ENCODE measurements at places on chromosomes 7 and 10.

- DNase-seq = no peak
Measured at GRCh38 chr7:95886501-95887090, 114.2 kb downstream of the DYNC1I1 start.

GRCh38 chr10:30562787-30563186, 66.8 kb downstream of the LYZL2 start:
- peak; percentile 21 for DNase-seq

- no peak for DNase-seq
Measured at GRCh38 chr7:49805371-49806007, 32.1 kb downstream of the VWC2 start.

DNA sequence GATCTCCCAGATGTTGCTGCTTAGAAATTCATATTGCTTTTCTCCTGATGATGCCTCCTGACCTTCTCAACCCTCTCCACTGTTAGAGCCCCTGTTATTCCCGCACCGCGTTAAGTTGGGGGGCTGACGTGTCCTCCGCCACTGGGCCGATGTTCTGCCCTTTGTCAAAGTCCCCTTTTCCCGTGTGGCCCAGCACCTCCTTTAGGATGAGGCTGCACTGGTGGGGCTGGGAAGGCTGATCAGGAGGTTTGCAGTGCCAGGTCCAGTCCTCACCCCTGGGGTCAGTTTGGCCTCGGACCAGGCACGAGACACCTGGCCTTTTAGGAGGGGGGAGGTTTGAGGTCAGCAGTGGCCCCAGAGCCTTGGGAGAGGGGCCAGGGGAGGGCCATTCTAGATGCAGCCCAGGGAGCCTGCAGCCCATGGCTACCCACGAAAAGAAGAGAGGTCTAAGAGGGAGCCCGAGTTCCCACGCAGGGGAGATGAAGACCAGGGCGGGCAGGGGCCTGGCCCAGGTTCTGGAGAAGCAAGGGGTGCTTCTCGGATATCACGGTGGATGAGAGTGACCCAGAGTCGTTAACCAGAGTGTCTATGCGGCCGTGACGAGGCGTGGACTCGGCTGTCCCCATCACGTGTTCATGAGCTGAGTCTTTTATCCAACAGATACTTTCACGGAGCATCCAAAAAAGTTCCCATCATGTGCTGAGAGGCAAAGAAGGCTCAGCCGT, 150.4 kb downstream of the DNAJB6 start:
- no peak for DNase-seq

- no peak for DNase-seq
Measured at GRCh38 chr7:149071641-149072437, 18.7 kb downstream of the ZNF786 start.

DNA sequence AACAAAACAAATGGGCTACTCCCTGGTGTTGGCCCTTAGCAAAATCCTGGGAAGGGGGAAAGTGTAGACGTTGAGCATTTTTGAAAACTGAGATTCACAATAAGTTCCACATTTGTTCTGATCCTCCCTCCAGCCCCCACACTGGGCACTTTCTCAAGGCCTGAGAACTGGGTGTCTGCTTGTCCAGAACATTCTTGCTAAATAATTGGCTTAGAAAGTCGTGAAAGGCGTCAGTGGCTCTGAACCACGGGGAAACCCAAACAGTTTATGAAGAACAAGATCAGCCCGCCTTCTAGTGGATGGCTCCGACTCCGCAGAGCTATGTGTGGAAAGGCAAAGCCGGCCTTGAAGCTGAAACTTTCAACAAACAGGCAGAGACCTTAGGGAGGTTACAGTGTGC, 370.1 kb downstream of the PRPF18 start:
- DNase-seq = no peak

DNA sequence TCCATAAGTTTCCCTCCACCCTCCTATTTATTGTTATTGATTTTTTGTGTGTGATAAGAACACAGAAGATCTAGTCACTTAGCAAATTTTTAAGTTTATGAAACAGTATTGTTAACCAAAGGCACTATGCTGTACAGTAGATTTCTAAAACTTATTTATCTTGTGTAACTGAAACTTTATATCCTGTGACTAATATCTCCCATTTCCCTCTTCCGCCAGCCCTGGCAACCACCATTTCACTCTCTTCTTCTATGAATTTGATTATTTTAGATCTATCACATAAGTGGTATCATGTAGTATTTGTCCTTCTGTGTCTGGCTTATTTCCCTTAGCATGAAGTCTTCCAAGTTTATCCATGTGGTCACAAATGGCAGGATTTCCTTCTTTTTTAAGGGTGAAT, 144.3 kb upstream of the INHBA start:
- no peak for DNase-seq

- DNase-seq = no peak
Measured at GRCh38 chr10:68047554-68048327, 27.3 kb downstream of the HERC4 start.

- no peak for DNase-seq
Measured at GRCh38 chr7:85094046-85094725, 92.7 kb downstream of the SEMA3D start.

- no peak for DNase-seq
Measured at GRCh38 chr10:24415455-24416125, 206.7 kb downstream of the KIAA1217 start.

DNA sequence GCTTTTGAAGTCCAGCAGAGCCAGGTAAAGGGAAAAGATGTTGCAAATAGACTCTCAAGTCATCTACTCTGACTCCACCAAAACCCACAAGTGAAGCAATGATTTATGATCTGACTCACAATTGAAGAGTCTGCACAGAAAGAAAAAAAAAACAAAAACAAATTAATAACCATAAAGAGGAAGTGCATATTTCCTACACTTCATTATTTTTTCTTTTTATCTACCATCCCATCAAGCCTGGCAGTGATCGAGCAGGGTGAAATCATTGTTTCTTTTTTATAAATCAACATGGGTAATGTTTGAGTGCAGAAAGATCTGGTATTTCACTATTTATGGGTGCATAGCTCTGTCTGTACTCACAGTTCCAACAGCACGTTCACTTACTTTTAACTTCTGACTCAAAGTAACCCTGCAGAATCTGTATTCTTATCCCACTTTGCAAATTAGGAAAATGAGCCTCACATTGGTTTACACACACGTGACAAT, 829.0 kb downstream of the TNS3 start:
- no peak for DNase-seq

- DNase-seq = no peak
Measured at GRCh38 chr7:668139-668931, 58.2 kb upstream of the DNAAF5 start.

DNA sequence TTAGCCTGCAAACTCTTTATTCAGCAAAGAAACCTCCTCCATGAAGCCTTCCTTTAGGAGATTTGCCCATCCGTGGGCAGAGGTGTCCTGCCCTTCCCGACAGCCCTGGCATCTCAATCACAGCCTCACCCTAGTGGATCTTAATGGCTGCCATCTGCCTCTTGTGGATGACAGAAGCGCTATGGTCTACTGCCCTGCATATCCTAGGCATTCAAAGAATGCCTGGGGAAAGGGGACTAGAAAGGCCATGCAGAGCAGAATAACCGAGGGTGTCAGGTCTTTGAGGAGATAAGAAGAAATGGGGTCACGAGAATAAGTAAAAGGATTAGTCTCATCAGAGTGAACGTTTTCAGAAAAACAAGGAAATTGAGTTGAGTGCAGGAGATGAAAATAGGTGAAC, 57.7 kb upstream of the SPOCK2 start:
- DNase-seq = no peak

GRCh38 chr10:114353383-114353782, 50.9 kb downstream of the AFAP1L2 start:
- no peak for DNase-seq

GRCh38 chr10:103816431-103816830, 38.9 kb downstream of the SH3PXD2A start:
- no peak for DNase-seq

DNA sequence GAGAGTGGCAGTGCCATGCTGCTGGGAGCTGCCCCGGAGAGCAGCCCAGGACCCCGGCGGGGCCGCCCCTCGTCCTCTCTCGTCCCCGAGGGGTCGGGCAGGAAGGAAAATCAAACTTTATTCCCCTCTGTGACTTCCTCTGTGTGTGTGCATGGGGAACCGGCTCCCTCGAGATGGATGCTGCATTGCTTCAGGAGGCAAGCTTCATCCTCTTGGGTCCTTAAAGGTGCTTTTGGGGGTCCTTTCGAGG, 726 bp downstream of the MCU start:
- DNase-seq = no peak

GRCh38 chr10:84077768-84078167, 61.5 kb upstream of the GHITM start:
- no peak for DNase-seq

DNA sequence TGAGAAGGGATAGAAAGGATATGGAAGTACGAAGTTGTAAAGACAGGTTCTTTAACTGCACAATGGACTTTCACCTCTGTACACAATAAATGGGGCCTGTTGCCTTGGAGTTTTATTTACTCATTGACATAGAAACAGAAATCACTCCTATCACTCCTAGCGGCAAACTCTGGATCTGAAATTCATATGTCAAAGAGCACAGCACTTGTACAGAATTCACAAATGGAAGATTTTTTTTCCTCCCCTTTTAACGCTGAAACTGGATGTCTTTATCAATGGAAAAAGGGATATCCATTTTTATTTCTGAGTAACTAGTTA, 18.2 kb downstream of the NT5C3A start:
- no peak for DNase-seq

GRCh38 chr7:1113548-1113885, 25.6 kb downstream of the GPER1 start:
- DNase-seq = no peak

DNA sequence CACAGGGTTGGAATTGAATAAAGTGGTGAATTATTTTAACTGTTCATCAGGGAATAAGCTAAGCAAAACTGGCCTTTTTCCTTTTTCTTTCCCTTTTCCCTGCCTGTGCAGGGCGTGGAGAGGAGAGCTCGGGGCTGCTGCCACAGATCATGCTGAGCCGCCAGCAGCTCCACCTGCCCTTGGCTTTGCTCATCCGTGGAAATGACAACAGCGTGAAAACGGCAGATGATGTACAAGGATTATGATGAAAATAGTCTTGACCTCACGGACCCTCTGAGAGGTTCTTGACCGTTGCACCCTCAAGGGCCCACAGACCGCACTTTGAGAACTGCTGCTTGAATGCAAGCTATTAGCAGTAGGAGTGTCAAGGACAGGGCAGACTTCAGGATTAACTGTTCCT, 10.6 kb downstream of the PPP2R2D start:
- DNase-seq = no peak

DNA sequence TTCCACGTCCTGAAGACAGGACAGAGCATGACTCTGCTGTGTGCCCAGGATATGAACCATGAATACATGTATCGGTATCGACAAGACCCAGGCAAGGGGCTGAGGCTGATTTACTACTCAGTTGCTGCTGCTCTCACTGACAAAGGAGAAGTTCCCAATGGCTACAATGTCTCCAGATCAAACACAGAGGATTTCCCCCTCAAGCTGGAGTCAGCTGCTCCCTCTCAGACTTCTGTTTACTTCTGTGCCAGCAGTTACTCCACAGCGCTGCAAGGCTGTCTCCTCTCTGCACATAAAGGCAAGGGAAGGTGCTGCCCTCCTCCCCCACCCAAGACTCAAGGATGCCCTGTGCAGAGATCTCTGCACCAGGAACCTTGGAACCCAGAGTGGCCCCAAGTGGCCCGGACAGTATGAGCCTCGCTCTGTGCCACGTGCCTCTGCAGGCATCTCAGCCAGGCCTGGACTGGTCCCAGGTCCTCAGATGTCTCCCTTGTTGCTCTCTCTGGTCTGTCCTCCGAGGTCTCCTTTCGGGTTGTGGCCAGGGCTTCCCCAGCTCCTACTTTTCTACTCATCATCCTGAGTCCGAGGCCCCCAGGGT, 230.3 kb upstream of the PRSS58 start:
- no peak for DNase-seq

DNA sequence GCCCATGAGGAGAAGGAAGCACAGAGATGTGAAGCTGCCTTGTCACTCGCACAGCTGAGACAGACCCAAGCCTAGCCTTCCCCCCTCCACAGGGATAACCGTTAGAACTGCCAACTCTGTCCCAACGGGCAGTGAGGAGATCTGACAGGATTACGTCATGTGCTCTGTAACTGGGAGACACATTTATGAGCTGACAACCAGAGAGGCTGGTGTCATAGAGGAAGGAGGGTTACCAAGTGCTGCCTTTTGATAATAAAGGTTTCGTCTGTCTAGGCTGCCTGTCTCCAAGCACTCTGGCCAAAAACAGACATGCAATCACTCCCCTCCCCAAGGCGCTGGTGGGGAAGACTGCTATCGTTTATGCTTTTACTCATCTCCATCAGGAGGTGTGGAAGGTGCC, 165.9 kb downstream of the PLXNA4 start:
- DNase-seq = no peak

- DNase-seq = no peak
Measured at GRCh38 chr10:31075434-31075833, 43.8 kb upstream of the ZNF438 start.

- no peak for DNase-seq
Measured at GRCh38 chr7:28718055-28718481, 240.1 kb downstream of the TRIL start.

DNA sequence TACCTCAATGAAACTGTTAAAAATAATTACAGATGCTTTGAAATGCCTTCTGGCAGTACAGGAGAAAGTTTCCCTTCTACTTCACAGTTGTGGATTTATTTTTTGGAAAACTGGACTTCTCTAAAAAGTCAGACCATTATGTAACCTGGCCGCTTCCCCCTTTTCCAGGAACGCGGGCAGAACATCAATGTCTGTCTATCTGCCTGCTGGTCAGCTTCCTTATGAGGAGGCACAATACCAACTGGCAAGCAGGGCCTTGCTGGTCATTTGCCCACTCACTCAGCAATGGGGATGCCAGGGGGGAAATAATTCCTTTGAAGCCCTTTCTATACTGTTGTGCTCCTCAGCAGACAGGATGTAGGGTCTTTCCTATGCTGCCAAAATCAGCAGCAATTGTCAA, 22.5 kb upstream of the ADRB1 start:
- DNase-seq = no peak

DNA sequence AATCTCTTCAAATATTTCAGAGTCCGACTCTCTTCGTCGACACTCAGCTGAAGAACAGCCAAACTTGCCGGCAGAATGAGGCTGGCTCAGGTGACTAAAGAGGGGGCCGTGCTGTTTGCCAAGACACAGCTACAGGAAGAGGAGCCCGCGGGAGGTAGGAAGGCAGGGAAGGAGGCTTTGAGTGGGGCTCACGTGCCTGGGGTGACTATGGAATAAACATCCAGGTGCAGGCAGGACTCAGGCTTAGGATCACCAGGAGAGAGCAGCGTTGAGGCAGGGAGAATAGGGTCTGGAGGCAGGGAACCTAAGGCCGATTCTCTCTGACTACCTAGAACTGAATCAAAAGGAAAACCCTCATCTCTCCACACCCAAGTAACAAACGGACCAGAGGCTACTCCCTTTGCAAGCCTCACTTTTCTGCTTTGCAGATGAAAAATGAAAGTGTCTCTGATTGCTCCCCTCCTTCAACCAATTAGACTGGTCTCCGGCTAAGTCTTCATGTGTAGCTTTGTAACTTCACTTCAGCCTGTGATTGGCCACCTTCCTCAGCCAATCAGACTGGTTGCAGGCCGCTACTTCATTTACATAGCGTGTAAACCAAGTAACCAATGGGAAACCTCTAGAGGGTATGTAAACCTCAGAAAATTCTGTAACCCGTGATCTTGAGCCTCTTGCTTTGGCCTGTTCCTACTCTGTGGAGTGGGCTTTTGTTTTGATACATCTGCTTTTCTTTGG, 19.7 kb upstream of the BNIP3 start:
- DNase-seq = no peak

GRCh38 chr10:76647301-76647700, 990.3 kb downstream of the KCNMA1 start:
- no peak for DNase-seq

- no peak for DNase-seq
Measured at GRCh38 chr7:17640730-17641377, 299.4 kb downstream of the SNX13 start.

- no peak for DNase-seq
Measured at GRCh38 chr7:363626-364025, 73.7 kb downstream of the FOXL3 start.
